ENCODE measurements at places on chromosomes 1 and 21.
A peak's percentile ranks its signal among the peaks of the same experiment; 100 is the strongest.

- peak; percentile 41 for DNase-seq
Observed at GRCh38 chr1:90721210-90722194, 4.4 kb upstream of the BARHL2 start.

- DNase-seq = no peak
Observed at GRCh38 chr21:41932191-41932575, 21.6 kb downstream of the C2CD2 start.

GRCh38 chr1:233368789-233369130, 41.2 kb downstream of the MAP3K21 start:
- DNase-seq = no peak

- no peak for DNase-seq
Observed at GRCh38 chr1:54376430-54377039, 29.7 kb downstream of the SSBP3 start.

DNA sequence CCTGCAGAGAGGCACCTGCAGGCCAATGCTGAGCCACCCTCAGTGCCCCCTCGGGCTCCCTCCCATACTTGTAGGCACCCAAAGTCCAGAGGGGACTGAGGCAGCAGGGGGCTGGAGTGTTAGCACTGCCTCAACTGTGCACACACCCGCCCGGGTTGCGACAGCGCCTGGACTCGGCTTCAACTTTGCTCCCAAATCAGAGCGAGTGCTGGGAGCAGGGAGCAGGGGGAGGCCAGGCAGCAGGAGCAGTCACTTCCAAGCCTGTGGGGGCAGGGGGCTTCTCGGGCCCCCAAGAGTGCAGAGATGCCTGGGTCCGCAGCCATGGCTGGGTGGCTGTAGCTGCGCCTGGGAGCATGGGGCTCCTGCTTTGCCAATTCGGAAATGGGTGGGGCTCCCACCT, 79.5 kb downstream of the DISP1 start:
- no peak for DNase-seq

DNA sequence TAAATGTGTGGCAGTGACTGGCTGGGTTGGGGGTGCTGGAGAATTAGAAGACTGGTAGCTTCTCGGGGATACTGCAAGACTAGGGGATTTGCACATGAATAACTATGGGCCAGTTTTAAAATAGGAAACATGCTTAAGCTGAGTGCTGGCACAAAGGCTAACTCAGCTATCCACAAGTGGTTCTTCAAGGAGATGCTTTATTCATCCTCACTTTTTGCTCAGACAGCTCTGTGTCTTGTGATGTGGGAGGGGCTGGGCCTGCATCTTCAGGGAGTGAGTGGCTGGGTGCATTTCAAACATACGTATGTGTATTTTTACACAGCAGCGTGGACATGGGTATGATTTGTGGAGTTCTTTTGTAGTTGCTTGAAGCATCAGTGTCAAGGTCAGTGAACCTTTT, 2.3 kb downstream of the COQ8A start:
- no peak for DNase-seq

- no peak for DNase-seq
Observed at GRCh38 chr1:37949524-37950152, 2.8 kb upstream of the INPP5B start.

DNA sequence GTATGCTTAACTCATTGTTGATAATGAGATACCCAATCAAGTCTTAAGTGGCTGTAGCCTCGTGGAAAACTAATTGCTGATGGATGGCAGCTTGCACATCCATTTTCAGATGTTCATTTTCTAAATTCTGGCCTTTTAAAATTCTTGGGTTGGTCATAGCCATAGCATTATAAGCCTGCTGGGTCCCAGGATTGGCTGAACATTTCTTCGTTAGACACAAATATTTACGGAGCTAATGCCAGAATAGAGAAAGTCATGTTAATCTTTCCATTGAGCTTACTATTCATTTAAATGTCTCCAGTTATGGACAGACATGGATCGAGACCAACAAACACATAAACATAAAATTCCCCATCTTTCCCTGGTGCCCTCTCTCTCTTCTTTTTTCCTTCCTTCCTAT, 32.5 kb downstream of the CENPF start:
- no peak for DNase-seq

DNA sequence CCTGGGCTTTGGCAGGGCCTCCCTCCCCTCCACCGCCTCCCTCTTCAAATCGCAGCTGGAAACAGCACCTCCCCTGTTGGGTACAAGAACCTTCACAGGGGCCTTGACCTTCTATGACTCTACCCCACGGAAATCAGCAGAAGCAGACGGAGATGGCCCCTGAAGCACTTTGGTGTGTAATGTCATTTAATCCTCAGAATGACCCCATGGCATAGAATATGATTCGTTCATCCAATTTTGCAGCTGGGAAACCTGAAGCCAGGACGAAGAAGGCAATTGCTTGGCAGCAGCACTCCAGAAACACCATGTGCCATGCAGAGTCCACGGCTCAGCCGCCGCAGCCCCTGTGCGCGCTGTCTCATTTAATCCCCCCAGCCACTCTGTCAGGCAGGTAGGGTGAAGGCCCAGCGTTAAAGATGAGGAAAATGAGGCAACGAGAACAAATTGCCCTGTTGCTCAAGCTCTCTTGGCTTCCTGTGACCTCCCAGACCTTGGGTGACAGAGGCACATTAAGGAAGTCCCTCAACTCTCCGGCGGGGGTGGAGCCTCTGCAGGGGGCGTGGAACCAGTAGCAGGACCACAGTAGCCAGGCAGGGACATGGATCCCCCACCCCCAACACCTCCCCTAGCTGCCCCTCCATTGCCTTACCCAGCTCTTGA, 25.8 kb upstream of the LAPTM5 start:
- DNase-seq = no peak

DNA sequence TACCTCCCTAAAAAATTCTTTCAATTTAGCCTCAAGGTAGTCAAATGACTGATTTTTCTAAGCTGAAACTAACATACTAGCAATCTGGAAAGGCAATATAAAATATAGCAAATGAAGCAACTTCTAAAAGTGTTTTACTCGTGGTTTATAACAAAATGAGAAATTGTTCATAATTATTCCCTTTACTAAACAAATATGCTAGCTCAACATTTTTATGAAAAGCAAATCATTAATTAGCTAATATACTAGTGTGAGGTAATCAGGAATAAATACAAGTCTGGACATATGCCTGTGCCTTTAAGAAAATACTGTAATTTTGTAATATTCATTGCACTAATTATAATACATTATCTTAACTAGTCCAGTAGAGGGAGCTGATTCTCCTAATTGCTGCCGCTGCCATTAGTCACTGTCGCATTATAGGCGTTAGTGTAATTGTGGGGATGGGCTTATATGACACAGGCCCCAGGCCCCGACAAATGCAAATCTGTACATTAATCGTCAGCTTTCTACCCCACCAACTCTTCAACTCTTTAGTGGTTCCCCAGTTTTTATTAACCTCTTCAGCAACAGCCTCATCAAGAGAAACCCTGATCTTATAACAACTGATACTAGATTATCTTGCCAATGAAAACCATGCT, 160.9 kb downstream of the GABPA start:
- no peak for DNase-seq

GRCh38 chr1:193633991-193634390, 447.6 kb upstream of the B3GALT2 start:
- DNase-seq = no peak

GRCh38 chr1:164662462-164662861, 103.5 kb downstream of the PBX1 start:
- DNase-seq = no peak

DNA sequence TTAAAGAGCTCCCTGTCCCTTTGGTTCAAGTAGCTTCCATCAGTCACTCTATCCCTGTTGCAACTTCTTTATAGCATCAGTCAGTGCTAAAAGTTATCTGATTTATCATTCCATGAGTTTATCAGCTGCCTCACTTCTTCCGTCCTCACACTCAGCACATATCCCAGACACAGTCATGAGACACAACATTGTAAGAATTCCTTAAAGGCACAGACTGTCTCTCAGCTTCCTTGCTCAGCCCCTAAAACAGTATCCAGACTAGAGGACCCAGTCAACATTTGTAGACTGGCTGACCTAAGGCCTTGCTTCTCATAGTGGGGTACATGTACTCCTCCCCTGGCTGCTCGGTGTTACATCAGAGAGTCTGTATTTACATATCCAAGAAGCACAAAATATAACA, 164.9 kb upstream of the ADGRL2 start:
- no peak for DNase-seq

- no peak for DNase-seq
Observed at GRCh38 chr1:225934711-225935110, 6.3 kb downstream of the LEFTY2 start.

DNA sequence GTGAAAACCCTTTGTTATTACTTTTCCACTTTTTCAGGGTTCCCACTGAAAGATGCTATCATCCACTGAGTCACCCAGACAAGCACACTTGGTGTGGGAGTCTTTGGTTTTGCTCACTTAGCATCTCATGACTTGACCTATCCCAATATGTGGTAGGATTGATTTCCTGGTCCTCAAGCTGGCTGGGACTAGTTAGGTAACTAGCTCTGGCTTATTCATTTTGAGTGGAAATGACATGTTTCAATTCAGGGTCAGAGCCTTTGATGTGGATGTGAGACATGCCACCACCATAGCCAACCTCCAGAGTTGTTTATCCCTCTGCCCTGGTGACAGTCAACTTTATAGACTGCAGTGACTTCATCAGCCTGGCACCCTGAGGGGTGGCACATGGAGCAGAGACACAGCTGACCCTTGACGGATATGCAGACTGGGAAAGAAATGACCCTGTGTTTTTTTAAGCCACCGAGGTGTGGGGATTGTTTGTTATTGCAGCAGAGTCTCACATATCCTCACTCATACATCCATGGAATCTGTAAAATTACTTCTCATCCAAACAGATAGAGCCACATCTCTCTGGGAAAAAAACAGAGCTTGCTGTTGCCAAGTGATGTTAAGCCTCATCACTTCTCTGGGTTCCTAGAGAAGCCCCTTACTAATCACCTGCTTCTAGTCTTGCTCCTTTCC, 699.9 kb downstream of the MATN1 start:
- DNase-seq = no peak

GRCh38 chr1:155324717-155325602, 4.3 kb downstream of the RUSC1 start:
- peak; percentile 60 for DNase-seq

- DNase-seq = peak; percentile 80
Observed at GRCh38 chr1:224497714-224498573, 63.3 kb upstream of the WDR26 start.

GRCh38 chr1:1966071-1966740, 37.4 kb downstream of the CFAP74 start:
- DNase-seq = no peak

GRCh38 chr21:15754640-15755039, 24.9 kb downstream of the USP25 start:
- DNase-seq = no peak

GRCh38 chr1:60234776-60235175, 161.2 kb upstream of the C1orf87 start:
- DNase-seq = peak; percentile 26

DNA sequence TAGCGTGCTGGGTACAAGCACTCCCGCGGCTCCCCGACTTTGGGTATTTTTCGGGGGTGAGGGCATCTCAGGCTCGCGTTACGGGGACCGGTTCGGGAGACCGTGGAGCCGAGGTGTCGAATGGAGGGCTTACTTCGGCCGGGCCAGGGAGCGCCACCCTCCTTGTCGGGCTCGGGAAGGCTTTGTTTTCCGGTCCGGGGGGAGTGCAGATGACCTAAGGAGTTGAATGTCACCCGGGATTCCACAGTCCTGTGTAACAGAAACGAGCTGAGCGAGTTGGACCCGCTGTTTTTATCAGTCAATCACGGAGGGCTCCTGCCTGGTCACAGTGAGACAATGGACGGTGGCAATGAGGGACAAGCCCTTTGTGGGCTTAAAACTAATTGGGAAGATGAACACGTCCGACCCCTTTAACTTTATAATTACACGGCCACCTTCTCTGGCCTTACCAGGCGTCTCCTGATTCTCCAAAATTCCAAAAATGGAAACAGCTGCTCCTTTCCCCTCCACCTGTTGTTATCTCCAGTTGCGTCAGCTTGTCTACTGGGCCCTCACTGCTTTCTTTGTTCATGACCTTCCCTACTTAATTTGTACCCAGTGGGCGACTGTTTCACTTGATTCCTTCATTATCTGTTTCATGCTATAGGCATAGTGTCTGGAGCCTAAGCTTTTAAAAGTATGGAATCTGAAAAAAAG, 929 bp upstream of the TRIM45 start:
- DNase-seq = no peak

GRCh38 chr1:109113590-109114341, at the start of gene ELAPOR1:
Gene ELAPOR1 (plus strand): TSS chr1:109114115. CDS start chr1:109114184, 69 bp downstream.
- DNase-seq = peak; percentile 14

GRCh38 chr1:245526141-245526540, 371.4 kb downstream of the KIF26B start:
- no peak for DNase-seq

GRCh38 chr21:46183910-46184624, at the start of gene SPATC1L:
Gene SPATC1L (minus strand): TSS chr21:46184459. CDS start chr21:46182816, 1,643 bp downstream.
- peak; percentile 60 for DNase-seq

DNA sequence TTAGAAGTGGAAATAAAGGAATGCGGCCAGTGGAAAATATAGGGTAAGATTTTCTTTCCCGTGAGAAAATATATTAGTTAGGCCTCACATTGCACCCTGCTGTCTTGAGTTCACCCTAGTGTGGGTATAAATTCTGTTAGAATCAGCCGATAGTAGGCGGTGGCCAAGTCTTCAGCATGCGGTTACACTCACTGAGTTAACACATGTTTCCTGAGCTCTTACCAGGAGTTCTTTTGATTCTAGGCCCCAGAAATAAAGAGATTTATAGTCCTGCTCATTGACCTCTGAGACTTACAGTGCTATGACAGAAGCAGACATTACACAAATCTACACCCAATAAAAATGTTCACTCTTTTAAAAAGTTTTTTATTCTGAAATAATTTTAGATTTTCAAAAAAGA, 279.3 kb upstream of the LRRC7 start:
- no peak for DNase-seq

DNA sequence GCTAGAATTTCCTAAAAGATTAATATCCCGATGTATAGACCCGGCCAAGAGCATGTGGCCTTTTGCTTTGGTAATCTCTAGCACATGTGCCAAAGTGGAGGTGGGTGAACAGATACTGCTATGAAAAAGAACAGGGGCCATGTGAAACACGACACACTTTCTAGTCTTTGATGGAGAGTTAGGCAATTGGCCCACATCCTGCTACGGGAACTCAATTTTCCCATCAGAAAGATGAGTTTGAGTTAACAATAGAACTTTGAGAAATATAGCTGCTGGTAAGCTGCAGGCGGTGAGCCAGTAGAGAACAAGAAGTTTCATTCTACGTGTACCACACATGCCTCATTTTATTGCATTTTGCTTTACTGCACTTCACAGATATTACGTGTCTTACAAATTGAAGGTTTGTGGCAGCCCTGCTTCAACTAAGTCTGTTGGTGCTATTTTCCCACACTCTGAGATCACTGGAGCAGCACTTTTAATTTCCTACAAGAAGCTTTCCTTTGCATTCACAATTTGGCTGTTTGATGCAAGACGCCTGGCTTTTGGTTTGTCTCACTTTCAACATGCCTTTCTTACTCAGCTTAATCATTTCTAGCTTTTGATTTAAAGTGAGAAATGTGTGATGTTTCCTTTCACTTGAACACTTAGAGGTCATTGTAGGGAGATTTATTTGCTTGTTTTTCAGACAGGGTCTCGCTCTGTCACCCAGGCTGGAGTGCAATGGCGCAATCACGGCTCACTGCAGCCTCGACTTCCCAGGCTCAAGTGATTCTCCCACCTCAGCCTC, 46.3 kb downstream of the HTR6 start:
- DNase-seq = no peak

Measured in DMS 273 treated with DMSO at 0.1 percent for 48 hours (cell line).